ENCODE measurements at places on chromosomes 12 and 14.

GRCh38 chr14:52910572-52910971, 40.3 kb downstream of the FERMT2 start:
- DNase-seq, result peak; percentile 49

DNA sequence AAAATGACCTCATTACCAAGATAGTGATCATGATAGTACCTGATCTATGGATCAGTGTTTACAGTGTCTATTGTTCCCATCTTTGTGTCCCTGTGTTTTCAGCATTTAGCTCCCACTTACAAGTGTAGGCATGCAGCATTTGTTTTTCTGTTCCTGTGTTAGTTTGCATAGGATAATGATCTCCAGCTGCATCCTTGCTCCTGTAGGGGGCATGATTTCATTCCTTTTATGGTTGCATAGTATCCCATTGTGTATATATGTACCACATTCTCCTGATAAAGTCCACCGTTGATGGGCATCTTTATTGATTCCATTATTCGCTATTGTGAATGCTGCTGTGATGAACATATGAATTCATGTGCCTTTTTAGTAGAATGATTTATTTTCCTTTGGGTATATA, 215.4 kb upstream of the NAV3 start:
- DNase-seq, result no peak

GRCh38 chr12:53976823-53977595, 2.3 kb upstream of the HOTAIR start:
- DNase-seq, result no peak

DNA sequence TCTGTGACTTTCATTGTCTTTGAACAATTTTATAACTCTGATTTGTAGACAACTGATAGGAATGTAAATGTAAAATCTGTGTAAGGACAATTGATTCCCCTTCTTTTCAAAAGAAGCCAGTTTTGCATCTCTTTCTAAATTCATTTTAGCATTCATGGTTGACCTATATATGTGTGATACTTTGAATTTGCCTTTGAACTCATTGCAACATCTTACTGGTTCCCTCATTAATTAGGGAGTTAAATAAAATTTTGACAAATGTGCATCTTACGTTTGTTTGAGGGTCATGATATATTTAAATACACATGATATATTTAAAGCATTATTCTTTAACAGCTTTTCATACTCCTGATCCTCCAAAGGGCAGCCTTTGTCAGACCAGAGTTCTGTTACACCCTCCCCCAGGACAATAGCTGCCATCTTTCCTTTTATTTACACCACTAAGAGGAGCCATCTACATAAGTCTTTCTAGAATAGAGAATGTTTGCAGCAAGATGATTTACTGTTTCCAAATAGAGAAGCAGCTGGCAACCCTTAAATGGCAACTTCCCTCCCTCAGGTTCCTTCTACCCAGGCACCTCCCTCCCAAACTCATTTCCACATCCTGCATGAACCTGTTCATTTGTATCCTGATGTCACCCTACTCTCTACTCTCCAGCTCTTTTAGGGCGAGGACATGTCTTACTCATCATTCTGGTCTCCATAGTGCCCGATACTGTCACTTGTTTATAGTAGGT, 40.2 kb upstream of the APPL2 start:
- DNase-seq, result no peak

GRCh38 chr12:47111392-47111778, 31.6 kb upstream of the AMIGO2 start:
- DNase-seq, result no peak

DNA sequence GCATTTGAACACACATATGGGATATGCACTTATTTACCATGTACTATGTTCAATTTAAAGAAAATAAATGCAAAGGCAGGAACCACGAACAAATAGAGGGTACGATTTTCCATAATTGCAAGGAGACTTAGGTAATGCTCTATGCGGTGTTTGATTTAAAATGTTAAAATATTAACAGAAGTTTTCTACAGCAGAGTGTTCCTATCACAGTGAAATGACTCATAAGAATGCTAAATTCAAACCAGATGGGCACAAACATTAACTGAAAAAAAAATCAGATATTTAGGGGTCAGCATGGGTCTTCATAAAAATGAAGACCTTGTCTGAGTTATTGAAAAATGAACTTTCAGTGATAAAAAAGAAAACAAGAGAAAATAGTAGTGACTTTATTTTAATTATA, 65.4 kb downstream of the LLPH start:
- no peak for DNase-seq

- DNase-seq, result no peak
These were observed 3.3 kb upstream of the PAPLN start for GRCh38 chr14:73234029-73234428.

DNA sequence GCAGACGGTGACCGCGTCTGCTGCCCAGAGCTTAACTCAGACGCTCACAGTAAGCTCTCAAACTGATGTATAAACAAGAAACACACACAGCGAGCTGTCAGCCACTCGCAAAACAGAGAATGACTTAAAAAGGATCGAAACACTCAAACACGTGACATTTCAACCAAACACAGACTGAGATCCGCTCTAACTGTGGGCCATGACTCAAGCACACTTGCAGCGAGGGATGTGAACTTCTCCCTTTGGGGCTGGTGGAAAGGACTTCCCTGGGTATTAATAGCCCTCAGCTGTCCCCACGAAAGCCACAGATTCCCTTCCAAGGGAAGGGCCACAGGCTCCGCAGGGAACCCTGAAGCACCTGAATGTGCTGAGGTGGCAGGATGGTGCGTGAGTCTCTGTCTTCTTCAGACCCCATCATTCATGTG, 29.1 kb downstream of the CCDC88C start:
- DNase-seq, result no peak

- no peak for DNase-seq
These were observed 320.6 kb downstream of the KCNC2 start for GRCh38 chr12:74889073-74889472.

DNA sequence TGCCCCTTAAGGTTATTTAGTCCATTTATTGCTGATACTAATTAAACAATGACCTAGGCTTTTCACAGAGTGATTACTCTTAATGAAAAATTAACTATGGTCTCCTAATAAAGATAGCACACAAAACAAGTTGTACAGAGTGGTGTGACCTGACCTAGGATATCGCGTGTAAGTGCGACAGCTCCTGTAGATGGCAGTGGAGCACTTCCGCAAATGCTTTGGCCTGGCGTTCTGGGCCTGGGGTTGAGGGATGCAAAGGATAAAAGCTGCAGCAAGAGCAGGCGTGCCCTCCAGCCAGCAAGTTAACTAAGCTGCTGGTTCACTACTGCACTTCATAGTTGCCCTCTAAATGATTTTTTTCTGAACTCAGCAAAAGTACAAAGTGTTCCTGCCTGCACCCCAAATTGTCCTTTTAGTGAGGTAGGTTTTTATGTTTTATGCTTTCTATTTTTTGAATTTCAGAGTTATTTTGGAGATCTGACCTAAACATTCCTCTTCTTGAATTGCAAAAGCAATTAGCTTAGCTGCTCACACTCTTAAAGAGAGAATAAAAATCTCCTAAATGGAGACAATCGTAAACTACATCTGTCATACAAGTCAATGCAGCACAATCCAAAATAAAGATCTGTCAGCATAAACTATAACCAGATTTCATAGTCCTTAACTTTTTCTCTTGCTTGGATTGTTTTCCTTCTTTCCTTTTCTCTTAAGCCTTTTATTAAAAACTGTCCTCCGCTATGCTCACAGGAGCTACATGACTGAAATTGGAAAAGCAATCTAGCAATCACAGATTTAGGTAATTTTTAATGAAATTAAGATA, 379.6 kb downstream of the LRIG3 start:
- peak; percentile 88 for DNase-seq

DNA sequence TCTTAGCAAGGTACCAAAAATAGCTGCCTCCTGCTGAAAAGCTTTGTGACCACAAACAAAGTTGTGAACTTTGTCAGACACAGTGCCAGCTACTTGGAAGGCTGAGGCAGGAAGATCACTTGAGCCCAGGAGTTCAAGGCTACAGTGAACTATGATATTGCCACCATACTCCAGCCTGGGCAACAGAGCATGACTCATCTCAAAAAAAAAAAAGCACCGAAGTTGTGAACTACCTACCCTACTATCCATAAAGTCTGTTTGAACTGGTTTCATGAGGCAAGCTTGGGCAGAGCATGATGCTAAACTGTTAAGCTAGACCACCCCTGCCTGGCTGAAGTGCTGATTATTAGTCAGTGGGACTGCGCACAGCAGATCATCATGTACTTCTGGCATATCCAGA, 75.5 kb downstream of the RAD52 start:
- DNase-seq, result no peak
